ENCODE measurements at places on chromosomes 13 and 19.

DNA sequence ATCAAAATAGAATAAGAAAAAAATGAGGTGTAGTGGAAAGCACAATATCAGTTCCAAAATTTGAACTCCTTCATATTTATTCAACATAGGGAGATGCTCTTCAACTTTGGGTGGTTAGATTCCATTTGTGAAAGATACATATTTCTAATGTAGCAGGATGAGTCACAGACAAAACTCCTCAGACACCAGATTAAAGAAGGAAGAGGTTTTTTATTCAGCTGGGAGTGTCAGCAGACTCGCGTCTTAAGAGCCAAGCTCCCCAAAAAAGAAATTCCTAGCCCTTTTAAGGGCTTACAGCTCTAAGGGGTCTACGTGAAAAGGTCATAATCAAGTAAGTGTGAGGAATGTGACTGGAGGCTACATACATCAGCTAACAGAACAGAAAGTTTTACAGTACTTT is 6.8 kb upstream of the ZNF765 start:
- no peak for DNase-seq

DNA sequence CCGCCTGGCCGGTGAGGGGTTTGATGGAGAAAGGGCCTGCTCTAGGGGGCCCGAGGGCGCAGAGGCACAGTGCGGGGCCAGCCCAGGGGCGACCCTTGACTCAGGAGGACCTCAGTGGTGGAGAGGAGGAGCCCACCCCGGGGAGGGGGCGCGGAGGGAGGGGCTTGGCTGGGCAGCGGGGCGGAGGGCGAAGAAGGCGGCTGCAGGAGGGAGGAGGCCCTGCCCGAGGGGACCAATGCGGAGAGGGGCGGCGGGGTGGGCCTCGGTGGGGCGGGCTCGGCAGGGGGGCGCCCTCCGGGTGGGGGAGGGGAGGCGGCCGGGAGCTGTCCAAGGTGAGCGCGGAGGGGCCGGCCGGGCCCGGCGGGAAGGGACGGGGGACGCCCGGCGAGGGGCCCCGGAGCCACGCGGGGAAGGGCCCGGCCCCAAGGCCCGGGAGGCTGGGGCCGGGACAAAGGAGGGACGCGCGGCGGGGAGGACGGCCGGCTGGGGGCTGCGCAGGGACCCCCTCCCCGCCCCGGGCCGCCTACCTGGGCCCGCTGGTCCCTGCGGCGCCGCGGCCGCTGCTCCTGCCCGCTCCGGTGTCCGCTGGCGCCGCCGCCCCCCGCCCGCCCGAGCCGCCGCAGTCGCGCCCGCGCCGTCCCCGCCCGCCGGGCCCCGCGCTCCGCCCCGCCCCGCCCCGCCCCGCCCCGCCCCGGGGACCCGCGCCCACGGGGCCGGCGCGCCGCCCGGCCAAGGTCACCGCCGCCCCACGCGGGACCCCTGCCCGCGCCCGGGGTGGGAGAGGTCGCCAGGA is at the start of gene DIRAS1:
Gene DIRAS1, minus strand, starts transcription at position 596 of the 793 bp plus-strand sequence. CDS start 3,566 bp downstream, outside the sequence.
- no peak for DNase-seq

- DNase-seq: no peak
Observed at GRCh38 chr13:30690282-30691188, 44.8 kb upstream of the ALOX5AP start.

DNA sequence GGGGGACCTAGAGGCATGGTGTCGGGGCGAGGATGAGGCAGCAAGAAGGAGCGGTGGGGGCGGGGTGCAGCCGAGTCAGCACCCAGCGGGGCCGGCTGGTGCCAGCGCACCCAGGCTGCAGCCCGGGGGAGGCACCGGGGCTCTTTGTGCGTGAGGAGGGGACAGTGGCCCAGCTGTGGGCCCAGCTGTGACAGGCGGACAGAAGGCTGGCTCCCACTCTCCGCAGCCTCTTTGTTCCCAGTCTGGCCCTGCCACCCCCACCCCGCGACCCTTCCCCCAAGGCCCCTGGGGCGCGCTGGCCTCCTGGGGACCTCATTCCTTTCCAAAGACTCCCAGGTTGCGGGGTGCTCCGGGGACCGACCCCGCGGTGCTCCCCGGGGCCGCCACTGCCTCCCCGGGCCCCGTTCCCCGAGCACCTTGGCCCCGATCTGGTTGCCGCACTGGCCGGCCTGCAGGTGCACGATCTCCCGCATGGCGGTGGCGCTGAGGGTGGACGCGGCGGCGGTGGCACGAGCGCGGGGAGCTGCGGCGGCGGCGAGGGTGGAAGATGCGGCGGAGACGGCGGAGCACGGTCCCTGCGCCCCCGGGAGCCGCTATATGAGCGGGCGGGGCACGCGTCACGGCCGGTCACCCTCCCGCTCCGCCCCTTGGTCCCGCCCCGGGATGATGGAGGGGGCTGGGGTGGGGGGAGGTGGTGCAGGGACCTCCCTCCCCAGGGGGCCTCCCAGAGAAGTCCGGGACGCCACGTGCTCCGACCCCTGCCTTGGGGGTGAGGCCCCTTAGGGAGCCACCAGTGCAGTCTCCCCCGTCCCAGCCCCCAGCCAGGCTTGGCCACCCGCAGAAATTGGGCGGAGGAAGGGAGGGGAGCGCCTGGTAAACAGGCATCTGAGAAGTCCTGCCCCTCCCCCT is at the start of gene TUBB4A:
Gene TUBB4A, minus strand, starts transcription at position 570 of the 909 bp plus-strand sequence. Its CDS starts 97 bp downstream, at position 473.
- no peak for DNase-seq

Measured in NCI-H774 (cell line).